Stimulated activated CD4-positive, alpha-beta T cell treated with anti-CD3 and anti-CD28 coated beads, Interleukin-1b, Interleukin-23, amount 100 ng/mL, for 48 hours (primary cell): ENCODE measurements at places on chromosomes 4 and X.

- DNase-seq: no peak
Observed at GRCh38 chr4:25401066-25401465, 24.0 kb downstream of the ANAPC4 start.

- no peak for DNase-seq
Observed at GRCh38 chr4:7427831-7428260, 6.9 kb downstream of the PSAPL1 start.

- no peak for DNase-seq
Observed at GRCh38 chrX:433771-434170, 47.1 kb upstream of the PPP2R3B start.

DNA sequence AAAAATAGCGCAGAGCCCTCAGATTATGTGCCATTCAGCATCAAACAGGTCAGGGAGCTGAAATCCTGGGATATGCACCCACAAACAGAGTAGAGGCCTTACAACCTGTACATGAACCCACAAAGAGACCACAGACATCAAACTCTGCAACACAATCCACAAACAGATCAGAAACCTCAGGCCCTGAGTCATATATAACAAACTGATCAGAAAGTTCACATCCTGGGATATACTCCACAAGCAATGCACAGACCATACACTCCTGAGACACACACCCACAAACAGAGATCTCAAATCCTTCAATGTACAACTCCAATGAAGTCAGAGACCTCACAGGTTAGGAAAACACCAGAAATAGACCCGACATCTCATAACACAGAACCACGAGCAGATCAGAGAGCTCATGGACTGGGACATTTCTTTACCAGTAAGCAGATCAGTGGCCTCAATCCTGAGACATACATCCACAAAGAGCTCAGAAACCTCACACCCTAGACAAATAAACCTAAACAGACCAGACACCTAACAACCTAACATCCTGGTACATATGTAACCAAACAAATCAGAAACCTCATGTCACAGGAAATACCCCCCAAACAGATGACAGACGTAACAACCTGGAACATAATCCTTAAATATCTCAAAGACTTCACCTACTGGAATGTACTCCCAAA, 24.2 kb downstream of the SUV39H1 start:
- no peak for DNase-seq

DNA sequence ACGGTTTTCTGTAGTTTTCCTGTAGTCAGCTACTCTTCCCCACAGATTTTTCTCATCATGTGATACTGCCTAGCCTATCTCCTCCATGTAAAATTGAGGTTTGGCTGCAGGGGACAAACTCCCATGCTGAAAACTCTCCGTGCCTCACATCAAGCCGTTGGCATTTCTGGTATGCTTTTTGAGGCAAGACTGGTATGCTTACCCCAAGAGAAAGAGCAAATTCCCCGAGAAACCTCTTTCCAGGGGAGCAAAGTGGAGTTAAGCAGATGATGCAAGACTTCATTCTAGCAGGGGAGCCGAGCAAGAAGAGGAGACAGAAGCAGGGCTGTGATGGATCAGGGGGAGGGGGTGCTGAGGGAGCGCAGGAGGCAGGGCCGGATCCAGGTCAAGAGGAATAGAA, 4.8 kb downstream of the SOWAHD start:
- DNase-seq: no peak

DNA sequence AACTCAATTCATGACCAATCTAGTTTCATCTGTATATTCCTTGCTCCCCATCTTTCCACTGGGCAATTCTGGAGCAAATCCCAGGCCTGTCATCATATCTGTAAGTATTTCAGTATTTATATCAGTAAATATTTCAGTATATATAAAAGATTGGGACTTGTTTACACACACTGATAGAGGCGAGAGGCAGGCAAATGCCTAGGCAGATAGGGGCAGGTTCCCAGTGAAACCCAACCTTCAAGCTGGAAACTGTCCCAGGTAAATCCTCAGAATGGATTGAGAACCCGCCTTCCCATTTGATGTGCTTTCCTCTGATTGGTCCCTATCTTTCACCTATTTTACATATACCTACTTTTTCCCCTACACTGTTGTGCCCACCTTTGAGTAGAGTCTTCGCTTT, 23.8 kb upstream of the TBC1D1 start:
- DNase-seq: no peak

DNA sequence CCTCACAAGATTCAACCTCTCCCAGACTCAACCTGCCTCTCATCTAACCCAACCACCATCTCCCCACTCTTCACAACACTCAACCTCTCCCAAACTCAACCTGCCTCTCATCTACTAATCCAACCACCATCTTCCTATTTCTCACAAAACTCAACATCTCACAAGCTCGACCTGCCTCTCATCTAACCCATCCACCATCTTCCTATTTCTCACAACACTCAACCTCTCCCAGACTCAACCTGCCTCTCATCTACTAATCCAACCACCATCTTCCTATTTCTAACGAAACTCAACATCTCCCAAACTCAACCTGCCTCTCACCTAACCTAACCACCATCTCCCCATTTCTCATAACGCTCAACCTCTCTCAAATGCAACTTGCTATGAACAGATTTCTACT, 29.8 kb downstream of the FAT1 start:
- DNase-seq: no peak

DNA sequence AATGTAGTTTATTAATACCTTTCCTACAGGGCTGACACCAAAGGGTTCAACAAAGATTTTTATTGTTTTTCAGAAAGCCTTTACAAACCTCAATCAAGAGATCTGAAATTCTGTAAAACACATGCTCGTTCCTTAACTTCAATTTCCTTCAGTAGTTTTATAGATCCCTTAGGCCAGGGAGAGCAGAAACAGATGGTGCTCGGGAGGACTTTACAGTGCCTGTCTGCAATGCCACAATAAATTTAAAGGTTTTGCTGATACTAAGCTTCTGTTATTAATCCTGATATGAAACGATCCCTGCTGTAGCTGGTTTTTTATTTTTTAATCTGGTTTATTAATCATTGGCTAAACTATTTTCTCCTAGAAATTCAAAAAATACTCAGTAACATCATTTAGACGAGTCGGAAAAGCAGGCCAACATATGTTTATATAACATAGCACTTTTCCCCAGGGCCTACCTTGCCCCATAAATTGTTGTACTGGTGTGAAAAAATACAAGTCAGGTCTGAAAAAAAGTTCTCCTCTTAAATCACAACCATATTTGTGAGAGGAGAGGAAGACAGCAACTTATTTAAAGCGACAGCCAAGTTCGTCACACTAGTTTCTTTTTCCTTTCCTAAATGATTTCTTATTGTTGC, 39.8 kb downstream of the SHISA3 start:
- DNase-seq: no peak

DNA sequence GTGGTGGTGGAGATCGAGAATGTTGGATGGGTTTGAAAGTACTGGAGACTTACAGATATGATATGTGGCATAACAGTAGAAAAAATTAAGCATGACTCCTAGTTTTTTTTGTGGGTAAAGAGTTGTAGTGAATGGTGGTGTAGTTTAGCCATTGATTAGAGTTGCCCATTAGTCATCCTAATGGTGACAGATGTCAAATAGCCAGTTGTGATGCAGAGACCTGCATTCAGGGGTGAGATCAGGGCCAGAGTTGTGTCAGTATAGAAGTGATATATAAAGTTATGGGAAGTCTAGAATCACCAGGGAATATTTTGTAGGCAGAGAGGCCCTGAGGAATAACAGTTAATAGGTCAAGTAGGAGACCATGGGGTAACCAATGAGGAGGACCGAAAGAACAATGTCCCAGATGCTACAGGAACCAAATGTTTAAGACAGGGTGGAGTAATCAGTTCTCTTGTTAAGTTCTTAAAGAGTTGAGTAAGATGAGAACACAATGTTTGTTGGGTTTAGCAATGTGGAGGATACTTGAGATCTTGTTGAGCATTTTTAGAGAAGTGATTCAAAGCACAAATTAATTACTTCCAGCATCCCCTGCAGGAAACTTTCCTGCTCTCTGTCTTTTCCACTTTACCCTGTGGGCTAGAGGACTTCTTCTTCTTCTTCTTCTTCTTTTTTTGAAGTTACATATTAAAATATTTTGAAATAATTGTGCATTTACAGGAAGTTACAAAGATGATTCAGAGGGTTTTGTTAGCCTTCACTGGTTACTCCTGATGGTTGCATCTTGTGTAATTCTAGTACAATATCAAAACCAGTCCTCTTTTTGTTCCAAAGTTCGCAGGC, 13.3 kb downstream of the SGMS2 start:
- DNase-seq: no peak

GRCh38 chr4:16133406-16133805, 49.6 kb upstream of the PROM1 start:
- DNase-seq: no peak

GRCh38 chrX:50971395-50971794, 60.9 kb downstream of the BMP15 start:
- DNase-seq: peak; percentile 1

DNA sequence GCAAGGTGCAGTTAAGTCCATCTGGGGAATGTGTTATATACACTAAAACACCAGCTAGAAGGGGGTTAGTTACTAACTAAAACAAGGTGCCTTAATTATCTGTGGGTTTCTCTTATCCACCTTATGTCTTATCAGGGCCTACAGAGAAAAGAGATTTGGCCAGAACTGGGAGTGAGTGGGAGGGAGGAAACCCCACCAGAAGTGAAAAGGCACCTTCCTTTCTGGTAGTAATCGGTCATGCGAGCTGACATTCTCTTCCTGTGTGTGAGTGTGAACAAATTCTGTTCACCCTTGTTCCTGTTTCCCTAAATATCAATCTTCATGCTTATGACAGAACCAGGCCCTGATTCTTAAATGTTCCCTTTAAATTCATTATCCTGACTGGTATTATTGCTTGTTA, 43.5 kb downstream of the SRPX2 start:
- no peak for DNase-seq

- no peak for DNase-seq
Observed at GRCh38 chr4:113293674-113294073, 244.2 kb downstream of the ANK2 start.

DNA sequence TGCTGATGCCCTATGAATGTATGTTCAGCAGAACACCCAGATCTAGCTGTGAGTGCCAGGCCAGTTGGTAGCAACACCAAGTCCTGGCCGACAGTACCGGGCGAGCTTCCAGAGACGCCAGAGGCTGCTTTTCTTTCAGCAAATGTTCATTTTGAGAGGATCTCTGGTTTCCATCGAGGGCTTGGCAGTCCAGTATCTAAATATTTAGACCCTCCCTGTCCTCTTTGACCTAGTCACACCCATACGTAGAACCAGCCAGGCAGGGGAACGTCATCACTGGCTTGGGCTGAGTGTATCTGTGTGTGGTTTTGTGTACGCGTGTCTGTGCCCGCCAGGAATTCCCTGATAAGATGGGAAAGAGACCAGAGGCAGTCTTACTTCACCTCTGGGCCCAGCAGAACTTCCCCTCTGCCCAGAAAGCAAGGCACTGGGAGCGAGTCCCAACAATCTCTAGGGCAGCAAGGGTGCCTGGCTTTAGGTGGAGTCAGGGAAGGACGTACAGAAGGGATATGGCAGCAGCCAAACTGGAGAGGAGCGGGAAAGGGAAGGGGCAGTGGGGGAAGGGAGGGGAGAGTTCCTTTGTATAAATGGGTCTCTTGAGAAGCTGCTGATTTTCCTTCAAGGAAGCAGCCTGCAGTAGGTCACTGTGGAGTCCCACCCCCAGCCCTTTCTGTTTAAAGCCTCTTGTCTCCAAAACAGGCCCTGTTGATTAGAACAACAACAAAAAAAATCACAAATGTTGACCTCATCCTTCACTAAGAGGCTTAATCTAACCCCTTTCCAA, 15.0 kb upstream of the ELF4 start:
- no peak for DNase-seq

DNA sequence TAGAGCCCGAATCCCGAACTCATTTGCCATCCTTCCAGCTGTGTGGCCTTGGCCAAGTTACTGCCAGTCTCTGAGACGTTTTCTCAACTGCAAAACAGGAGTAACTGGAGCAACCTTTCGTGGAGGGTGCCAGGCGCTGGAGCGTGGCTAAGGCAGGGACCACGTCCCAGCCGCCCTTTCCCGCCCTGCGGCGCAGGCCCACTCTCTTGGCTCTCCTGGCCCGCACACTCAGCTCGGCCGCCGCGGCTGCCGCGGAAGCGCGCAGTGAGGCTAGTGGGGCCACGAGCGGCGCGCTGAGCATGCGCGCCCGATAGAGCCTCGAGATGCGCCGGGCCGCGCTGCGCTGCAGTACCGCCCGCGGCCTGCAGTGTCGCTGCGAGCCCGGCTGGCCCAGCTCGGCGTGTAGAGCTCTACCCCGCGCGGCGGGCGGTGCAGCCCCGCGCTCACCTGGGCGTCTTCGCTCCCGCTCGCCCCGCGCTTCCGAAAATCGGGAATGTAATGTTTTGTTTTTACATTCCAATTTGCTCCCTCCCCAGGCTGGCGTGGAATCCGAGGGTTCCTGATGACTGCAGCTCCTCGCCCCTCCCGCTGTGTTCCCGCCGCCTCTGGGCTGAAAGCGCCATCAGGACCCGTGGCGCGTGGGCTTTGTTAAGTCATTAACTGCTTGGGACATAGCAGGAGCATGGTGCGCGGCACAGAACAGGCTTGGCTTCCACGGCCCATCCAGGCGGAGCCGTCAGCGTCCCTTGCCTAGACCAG, 4.0 kb upstream of the ZNF518B start:
- peak; percentile 61 for DNase-seq

GRCh38 chrX:30812326-30812725, 76.7 kb downstream of the TAB3 start:
- no peak for DNase-seq

DNA sequence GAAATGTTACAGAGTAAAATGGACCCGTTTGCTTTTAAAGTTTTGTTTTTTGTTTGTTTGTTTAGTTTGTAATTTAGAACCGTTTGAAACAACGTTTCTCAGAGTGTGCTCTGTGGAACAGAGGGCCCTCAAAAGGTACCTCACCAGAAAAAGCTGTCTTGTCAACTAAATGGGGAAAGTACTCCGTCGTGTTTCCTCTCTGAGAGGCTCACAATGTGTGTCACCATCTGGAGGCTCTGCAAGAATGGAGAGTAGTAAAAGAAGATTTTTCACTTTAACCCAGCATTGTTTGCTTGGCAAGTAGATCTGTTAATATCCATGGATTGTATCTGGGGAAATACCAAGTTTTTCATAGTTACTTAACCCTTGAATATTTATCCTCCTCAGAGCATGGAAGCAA, 1.5 kb upstream of the ENPEP start:
- DNase-seq: no peak

- DNase-seq: no peak
Observed at GRCh38 chr4:67909905-67910584, 26.2 kb upstream of the TMPRSS11D start.
